ENCODE measurements at places on chromosomes 11 and 22.

DNA sequence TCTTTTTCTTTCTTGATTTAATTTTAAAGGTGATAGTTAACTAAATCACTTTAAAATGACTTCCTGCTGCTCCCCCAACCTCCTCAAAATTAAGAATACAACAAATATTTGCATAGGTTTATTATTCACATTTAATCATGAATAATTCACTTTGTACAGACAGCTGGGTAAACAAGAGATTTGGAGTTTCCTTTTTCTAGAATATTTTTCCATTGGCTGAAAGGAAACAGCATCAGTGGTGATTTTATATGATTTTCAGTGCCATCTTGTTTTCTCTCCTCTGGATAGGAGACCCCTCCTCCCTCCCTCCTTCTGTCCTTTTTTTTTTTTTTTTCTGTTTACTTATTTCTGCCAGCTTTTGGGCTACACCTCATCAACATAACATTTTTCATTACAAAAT is 60.5 kb downstream of the LIF start:
- DNase-seq = no peak

GRCh38 chr22:38569181-38569971 is 607 bp downstream of the DMC1 start:
- DNase-seq = no peak

GRCh38 chr11:120108154-120108784 is 29.6 kb downstream of the TRIM29 start:
- peak; percentile 37 for DNase-seq

GRCh38 chr11:43505171-43505570 is 146.5 kb downstream of the TTC17 start:
- no peak for DNase-seq

DNA sequence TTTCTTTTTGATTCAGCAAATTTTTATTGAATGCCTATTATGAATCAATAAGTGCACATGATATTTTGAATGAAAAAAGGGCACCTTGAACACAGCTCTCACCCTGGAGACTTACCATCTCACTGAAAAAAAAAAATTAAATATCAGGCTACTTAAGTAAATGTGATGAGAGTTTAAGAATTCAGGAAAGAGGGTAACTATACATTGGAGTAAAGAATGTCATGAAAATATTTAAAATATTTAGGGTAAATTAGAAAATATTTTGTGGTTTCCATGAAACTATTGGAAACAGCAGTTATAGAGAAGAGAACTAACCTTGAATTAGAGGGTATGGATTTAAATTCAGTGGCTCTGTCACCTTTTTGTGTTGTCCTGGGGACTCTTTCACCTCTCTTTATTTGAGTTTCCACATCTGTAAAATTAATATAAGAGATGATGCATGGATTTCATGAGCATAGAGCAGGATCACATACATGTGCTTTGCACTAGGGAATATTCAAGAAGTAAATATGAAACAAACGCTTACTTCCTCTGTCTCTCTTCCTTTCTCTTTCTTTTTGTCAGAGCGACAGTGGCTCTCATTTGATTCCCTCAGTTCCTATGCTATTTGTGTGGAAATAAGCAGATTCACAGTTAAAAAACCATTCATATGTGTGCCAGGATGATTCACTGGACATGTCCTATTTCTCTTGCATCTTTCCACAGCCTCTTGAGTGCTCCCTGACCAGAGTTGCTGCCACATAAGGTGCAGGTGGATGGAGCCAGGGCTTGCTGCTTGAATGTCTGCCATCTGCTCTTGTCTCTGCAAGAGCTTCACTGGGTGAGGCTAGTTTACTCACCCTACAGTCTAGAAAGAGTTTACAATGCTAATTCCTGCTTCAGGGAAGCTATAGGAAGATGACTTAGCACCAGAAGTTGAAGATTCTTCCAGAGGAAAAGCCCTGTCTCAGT is 533.1 kb downstream of the ETS1 start:
- DNase-seq = no peak

GRCh38 chr11:102318469-102318868 is 1.2 kb downstream of the BIRC3 start:
- DNase-seq = peak; percentile 53

- no peak for DNase-seq
Measured at GRCh38 chr22:44461614-44462013, 36.4 kb downstream of the RTL6 start.

DNA sequence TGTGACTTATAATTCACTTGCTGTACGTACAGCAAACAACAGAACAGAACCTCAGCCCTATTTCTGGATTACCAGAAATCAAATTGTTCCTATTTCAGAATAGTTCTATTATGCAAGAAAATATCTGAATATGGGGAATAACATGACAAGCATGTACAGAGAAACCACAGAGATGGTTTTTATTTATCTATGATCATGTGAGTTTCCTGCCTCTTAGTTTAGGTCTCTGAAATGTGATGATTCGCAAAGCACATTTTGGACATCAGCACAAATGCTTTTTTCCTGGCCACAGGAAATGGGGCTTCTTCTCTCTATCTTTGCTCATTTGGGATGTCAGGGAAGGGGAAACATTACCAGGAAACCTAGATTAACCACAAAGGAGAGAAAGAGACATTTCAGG is 266.7 kb upstream of the CTSC start:
- DNase-seq = no peak

- DNase-seq = no peak
Measured at GRCh38 chr11:33655842-33656600, 44.6 kb downstream of the C11orf91 start.

- DNase-seq = no peak
Measured at GRCh38 chr22:29093501-29094300, 20.9 kb downstream of the KREMEN1 start.

- no peak for DNase-seq
Measured at GRCh38 chr11:86151174-86152005, 82.5 kb upstream of the PICALM start.

GRCh38 chr11:89536926-89537325 is 45.8 kb upstream of the NOX4 start:
- DNase-seq = no peak

DNA sequence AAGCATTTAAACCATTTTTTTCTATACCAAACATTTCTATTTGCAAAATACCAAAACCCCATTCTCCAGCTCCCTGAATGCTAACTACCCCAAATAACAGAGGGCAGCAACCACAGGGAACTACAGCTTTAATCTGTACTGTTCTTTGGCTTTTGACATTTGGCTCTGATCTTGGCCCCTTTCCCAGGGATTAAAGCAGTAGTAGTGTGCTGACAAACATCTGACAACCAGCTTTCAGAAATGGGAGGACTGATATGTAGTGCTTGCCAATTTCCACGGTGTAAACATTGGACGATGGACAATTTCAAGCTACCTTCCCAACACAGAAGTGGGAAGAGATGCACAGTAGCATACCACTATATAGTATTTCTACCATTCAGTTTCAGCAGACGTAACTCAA is 88.4 kb upstream of the TEAD1 start:
- no peak for DNase-seq

DNA sequence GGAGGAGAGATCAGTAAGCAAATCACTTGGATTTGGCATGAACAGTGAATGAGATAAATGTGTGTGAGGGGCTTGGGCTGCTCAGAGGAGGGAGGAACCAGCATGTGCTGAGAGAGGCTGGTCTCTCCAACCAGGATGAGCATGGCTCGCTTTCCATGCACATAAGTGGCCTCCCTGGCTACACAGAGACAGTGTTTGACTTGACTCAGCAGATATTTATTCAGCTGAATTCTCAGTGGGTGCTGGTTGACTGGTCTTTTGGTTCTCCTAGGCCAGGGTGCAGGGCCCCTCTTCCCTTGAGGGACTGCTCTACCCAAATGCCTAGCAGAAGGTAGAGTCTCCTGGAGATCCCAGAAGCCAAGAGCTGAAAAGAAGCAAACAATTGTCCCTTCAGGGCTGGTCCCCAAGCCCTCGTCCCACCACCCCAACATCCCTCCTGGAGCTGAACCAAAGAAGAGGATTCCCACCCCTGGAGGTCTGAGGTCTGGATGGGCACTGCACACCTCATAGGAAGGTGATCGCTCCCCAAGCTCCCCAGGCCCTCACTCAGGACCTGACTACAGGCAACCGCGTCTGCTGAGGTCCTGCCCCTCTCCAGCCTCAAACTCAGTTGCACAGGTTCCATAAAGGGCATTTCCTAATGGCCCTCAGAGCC is 3.3 kb upstream of the TRIM29 start:
- DNase-seq = no peak

DNA sequence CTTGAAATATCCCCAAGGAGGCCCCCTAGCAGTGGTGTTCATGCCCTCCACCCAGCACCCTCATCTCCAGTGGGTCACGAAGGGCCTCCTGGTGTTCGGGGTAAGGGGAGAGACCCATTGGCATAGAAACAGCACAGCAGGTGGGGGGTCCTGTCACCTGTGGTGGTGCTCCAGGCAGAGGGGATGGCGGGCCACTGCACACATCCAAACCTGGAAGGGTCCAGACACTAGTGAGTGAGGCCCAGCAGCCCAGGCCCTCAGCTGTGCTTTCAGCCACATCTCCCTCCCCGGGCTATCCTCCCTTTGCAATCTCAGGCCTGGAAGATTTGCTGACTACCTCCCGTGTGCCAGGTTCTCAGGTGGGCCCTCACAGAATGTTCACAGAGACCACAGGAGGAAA is 59.4 kb upstream of the LYVE1 start:
- DNase-seq = no peak

- DNase-seq = no peak
Measured at GRCh38 chr22:24437091-24437490, 9.7 kb downstream of the ADORA2A start.
